GM12891 (cell line): ENCODE measurements at places on chromosomes 1 and 21.
A peak's percentile ranks its signal among the peaks of the same experiment; 100 is the strongest.

DNA sequence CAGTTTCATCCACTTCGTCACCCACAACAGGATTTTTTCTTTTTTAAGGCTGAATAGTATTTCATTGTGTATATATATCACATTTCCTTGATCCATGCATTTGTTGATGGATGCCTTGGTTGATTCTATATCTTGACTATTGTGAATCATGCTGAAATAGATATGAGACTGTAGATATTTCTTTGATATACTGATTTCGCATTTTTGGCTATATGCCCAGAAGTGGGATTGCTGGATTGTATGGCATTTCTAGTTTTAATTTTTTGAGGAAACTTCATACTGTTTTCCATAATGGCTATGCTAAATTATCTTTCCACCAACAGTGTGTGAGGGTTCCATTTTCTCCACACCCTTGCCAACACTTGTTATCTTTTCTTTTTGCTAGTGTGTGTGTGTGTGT, 5.0 kb downstream of the GUCA2B start:
- DNase-seq = no peak

DNA sequence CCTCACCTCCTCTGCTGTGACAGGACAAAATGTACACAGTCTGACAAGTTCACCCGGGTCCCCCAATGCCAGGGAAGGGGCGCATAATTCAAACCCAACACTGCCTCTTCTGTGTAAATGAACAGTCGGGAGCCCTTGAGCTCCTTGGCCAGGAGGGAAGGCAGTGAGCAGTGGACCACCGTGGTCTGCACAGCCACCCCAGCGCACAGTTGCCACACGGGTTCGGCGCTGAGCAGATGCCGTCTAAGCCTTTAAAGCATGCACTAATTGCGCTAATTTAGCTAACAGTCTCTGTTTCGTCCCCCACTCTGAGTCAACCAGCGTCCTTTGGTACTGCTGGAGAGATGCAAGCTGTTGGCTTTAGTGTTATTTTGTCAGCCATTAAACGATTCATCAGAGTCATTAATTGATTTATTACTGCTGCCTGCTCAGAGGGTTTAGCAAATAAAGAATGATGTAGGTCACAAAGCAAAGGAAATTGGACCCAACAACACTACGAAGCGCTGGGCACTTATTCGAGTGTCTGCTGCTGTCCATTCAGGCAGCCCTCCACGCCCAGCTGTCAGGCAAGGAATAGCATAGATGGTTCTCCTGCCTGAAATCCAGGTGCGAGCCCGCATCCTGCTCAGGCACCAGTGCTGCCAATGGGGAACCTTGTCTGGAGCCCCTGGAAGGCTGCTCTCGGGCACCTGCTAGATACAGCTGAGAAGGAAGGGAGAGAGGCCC, 91.5 kb downstream of the MRPL37 start:
- DNase-seq = no peak

GRCh38 chr1:157089789-157090188, 9.8 kb downstream of the ETV3L start:
- DNase-seq = no peak

DNA sequence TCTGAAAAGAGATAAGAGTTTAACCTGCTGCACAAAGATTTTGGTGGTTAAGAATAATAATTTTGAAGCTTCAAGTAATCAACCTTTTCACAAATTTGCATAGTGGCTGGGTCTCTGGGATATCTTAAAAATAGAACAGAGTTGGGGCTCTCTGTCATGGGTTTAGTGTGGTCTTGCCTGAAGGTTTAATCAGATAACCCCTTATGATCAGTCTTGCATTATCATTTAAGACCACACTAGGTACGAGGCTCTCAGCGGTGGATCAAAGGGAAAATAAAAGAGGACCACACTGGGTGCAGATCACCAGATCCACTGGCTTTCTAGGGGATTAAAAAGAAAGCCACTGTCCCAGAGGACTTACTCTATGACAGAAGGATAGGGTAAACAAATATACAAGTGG, 19.5 kb downstream of the LRRC8C start:
- DNase-seq = no peak

- no peak for DNase-seq
These were observed 6.7 kb downstream of the PHGDH start for GRCh38 chr1:119718409-119718808.

GRCh38 chr1:33009561-33009960, 27.1 kb downstream of the AK2 start:
- no peak for DNase-seq

DNA sequence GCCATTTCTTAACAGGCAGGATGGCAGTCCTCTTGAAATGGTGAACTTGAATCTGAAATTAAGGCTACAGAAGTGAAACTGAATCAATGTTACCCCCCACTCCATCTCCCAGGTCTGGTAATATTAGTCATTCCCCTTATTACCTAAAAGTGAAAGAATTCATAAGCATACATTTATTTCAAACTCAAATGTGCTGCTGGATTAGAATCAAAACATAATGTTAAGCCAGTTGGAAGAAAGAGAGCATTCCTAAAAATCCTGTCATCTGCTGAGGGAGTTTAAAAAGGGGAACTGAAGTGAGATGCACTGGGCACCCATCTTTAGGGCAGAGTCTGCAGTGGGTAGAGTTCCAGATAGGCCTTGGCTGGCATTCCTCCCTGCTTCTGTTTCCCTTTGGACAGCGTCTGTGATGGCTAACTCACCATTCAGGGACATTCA, 17.4 kb downstream of the KIAA0319L start:
- DNase-seq = no peak

DNA sequence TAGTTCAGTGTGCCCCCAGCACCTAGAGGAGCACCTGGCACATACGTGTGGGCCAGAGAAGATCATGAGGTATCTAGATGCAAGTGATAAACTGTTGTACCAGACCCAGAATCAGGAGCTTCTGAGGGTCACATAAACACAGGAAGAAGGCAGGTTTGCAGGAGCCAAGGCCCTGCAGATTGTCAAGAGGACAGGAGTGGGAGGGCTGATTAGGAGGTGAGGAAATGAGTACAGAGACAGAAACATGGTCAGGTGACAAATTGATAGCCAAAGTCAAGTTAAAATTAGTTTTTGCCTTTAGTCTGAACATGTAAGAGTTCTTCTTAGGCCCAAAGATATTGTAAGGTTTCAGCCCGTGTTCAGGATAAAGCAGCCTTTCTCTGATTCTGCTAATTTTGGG, 14.0 kb upstream of the TRAF3IP3 start:
- DNase-seq = no peak

DNA sequence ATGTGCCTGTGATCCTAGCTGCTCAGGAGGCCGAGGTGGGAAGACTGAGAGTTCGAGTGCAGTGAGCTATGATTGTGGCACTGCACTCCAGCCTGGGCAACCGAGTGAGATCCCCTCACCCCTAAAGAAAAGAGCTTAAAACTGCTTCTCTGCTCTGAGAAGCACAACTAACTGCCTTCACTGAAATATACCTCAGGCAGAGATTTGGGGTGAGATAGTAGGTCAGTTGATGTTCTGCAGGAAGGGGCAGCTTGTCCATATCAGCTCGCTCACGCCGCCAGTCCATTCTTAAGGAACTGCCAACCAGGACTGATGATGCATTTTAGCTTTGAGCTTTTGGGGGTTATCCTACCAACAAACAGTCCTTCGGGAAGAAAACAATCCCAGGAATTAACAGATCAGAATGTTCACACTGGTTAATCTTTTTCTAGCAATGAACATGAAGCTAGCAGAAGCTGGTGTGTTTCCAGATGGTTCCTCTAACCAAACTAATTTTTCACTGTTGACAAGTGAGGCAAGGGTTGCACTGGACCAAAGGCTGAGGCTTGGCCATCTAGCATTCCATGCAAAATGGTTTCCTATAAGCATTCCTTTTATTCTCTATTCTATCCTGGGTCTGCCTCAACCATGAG, 31.6 kb downstream of the LHX4 start:
- DNase-seq = no peak

GRCh38 chr1:118825619-118826018, 162.5 kb downstream of the TBX15 start:
- DNase-seq = no peak

DNA sequence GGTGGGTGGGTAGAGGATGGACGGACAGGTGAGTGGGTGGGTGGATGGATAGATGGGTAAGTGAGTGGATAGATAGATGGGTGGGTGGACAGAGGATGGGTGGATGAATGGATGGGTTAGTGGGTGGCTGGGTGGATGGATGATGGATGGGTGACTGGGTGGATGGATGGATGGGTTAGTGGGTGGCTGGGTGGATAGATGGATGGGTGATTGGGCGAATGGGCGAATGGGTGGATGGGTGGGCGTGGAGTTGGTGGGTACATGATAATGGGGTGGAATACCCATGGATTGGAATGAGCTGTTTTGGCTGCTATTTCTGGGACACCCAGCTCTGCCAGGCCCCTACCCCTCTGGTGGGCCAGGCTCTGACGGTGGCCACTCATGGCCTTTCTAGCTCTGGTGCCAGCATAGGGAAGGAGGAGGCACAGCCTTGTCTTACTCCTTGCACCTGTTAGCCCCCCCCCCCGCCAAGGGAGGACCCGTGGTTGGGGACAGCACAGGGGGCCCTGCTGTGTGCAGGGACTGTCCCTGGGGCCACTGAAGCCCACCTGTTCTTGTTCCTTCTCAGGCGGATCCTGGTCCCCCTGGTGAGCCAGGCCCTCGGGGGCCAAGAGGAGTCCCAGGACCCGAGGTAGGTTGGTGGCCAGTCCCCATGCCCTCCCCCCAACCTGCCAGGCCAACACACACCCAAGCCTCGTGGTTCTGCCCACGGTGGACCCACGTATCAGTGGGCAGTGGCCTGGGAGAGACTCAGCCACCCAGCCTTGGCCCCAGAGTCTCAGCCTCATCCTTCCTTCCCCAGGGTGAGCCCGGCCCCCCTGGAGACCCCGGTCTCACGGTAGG, 26.4 kb downstream of the COL6A2 start:
- peak; percentile 10 for DNase-seq

- peak; percentile 62 for DNase-seq
These were observed 5.7 kb upstream of the ZDHHC18 start for GRCh38 chr1:26820784-26821269.

DNA sequence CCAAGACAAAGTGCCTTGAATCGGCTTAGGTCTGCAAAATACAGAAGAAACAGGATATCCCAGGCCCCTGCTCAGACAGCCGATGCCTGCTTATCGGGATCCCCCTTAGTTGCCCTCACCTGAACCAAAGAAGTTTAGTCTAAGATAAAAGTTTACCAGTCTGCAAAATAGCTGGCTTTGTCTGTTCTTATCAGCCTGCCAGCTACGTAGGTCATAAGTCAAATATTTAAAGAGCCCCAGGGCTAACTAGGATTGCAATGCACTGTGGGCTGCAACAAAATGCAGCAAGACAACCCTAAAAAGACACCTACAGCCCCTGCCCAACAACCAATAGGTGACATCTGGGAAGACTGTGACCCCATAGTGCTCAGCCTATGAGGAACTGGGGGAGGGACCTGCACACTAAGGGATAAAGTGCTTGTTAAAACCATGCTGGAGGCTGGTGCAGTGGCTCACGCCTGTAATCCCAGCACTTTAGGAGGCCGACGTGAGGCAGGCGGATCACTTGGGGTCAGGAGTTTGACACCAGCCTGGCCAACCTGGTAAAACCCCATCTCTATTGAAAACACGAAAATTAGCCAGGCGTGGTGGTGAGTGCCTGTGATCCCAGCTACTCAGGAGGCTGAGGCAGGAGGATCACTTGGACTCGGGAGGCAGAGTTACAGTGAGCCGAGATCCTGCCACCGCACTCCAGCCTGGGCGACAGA, 27.4 kb downstream of the LRRC3 start:
- no peak for DNase-seq

DNA sequence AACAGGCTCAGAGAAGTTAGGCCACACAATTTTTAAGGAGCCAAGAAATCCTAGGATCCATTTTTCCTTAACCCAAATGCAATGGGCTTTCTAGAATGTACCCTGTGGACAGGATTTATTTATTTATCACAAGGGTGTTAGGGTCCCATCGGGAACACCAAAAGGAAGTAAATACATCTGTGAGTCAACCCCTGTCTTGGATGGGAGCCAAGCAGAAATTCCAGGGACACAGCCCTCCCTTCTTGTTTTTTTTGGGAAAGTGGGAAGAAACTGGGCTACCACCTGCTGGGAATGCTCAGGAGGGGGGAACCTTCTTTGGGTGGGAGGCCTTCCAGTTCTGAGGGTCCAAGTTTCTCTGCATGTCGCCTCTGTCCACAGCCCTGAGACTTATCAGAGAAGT, 1.3 kb downstream of the CRNN start:
- DNase-seq = no peak

DNA sequence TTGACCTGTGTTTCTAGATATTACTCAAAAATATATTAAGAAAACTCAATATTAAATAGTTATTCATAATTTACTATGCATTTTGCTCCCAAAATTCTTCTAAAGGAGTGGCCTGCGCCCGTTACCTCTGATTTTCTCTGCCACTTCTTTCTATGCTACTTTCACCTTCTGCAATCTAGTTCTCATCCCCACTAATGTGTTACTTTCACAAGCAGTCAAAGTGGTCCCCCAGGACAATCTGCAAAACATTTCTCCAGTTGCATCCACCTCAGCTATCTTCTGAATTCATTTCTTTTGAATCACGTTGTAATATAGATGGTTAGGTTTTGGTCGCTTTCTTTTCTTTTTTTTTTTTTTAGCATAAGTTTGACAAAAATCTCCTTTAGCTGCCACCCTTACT, 13.4 kb downstream of the INSL5 start:
- DNase-seq = no peak

- no peak for DNase-seq
These were observed 30.0 kb downstream of the ARHGEF10L start for GRCh38 chr1:17569200-17570139.

DNA sequence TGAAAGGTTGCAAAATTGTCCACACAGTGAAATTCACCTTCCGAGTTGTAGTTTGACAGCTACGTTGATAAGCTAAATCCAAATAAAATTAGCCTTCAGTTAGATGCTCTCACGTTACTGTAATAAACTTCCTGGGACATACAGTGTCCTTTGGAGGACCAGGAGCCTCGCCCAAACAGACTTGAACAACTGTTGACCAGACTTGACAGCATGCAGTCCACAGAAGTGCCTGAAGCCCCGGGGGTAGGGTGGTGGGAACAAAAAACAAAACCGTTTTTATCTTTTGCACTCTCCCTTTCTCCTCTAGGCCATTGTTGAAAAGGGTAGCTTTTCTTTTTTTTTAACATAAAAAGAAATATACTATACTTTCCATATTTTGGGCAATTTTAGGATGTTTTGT, 172.8 kb upstream of the SAMSN1 start:
- DNase-seq = no peak

GRCh38 chr1:235161685-235162327, 756 bp upstream of the RBM34 start:
- DNase-seq = no peak

DNA sequence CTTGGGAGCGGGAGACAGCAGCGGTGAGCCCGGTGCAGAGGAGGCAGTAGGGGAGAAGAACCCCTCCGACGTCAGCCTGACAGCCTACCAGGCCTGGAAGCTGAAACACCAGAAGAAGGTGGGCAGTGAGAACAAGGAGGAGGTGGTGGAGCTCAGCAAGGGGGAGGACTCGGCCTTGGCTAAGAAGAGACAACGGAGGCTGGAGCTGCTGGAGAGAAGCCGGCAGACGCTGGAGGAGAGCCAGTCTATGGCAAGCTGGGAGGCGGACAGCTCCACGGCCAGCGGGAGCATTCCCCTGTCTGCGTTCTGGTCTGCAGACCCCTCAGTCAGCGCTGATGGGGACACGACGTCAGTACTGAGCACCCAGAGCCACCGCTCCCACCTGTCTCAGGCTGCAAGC, 32.9 kb downstream of the STYXL2 start:
- DNase-seq = no peak
